ENCODE measurements at places on chromosomes 7 and 10. TPM values are rescaled to one million over a fixed set of nuclear protein-coding genes. Genes with fewer than 3 reads are reported as not detected.

ACTL6B gene
- total RNA-seq: not detected

IRF5 gene
- total RNA-seq: 6.5 TPM

VSIR gene
- total RNA-seq: 148 TPM

TFEC gene
- total RNA-seq: not detected

CFAP43 gene
- not detected for total RNA-seq

TAS2R41 gene
- total RNA-seq: 0.29 TPM

COBL gene
- total RNA-seq: not detected

PKD1L1 gene
- 0.08 TPM for total RNA-seq

EGR2 gene
- total RNA-seq: 0.67 TPM

CHST15 gene
- total RNA-seq: not detected

PVRIG gene
- 61.2 TPM for total RNA-seq

TACC2 gene
- not detected for total RNA-seq

SH2B2 gene
- total RNA-seq: 0.12 TPM

SYT15 gene
- total RNA-seq: 1.2 TPM

UNCX gene
- total RNA-seq: not detected

CCL24 gene
- total RNA-seq: not detected

NPSR1 gene
- not detected for total RNA-seq

CNPY1 gene
- not detected for total RNA-seq

PIK3CG gene
- total RNA-seq: 51.6 TPM

TMEM140 gene
- total RNA-seq: 27.7 TPM

LMTK2 gene
- total RNA-seq: 15.5 TPM

TRPV5 gene
- total RNA-seq: not detected

SPDYE6 gene
- not detected for total RNA-seq

ANXA8 gene
- total RNA-seq: 0.30 TPM

ADIRF gene
- total RNA-seq: not detected
